Pancreas (tissue), 10 donors: ENCODE measurements at places on chromosomes 13 and 19. TPM values are rescaled to one million over a fixed set of nuclear protein-coding genes. Genes with fewer than 3 reads are reported as not detected.
A peak's percentile ranks its signal among the peaks of the same experiment; 100 is the strongest.

DNA sequence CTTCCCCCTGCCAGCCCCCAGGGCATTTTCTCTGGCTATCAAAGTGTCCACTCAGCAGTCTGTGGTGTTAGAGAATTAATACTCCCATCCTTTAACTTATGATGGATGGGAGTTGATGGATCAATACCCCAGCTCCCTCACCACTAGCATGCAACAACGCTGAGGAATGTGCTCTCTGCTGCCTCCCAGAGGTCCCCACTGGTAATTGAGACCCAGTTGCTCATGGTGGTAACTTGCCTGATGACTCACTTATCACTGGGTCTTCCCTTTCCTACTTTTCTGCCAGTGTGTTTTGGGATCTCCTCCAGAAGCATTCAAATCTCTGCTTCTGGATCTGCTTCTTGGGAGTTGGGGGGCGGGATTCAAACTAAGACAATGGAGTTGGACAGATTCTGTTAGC lies 20.3 kb upstream of the CACNA1A start:
- DNase-seq, result no peak
- no peaks in the 10 kb centered on the region for H3K36me3 ChIP-seq
- H3K27ac ChIP-seq, result no peak overlapping the region
- no peak overlapping the region for H3K4me3 ChIP-seq
- no peaks in the 10 kb centered on the region for H3K4me1 ChIP-seq

DNA sequence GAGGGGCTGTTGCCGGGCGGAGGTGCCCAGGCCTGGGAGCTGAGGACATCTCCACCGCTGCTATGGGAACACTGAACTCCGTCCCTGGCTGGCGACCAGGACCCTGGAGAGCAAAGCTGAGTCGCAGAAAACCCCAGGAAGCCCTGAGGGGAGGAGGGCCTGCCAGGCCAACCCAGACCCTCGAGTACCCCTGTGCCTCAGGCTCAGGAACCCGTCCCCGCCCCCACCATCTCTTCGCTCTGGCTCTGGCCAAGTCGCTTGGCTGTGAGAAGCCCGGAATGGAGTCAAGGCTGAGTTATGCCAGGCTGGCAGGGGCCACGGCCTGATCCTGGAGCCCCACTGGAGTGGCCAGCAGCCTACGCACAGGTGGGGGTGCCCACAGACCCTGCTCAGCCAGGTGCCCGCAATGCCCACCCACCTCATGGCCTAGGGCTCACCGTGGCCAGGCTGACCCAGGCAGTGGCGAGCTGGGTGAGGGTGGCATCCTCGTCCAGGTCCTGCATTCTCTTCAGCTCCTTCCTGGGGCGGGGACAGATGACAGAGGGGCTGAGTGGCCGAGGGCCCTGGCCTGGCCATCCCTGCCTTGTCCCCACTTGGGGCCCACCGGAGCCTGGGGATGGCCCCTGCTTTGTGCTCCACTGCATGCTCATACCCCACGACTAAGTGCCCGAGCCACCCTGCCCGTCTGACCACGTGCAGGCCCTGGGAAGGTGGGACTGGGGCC lies 8.5 kb upstream of the CERS1 start:
- H3K27me3 ChIP-seq, result no peaks in the 10 kb centered on the region
- H3K4me1 ChIP-seq, result no peaks in the 10 kb centered on the region
- no peak for DNase-seq
- peaks cover 11% of the 10 kb centered on the region for H3K36me3 ChIP-seq
- H3K4me3 ChIP-seq, result no peak overlapping the region
- no peak overlapping the region for H3K27ac ChIP-seq

DNA sequence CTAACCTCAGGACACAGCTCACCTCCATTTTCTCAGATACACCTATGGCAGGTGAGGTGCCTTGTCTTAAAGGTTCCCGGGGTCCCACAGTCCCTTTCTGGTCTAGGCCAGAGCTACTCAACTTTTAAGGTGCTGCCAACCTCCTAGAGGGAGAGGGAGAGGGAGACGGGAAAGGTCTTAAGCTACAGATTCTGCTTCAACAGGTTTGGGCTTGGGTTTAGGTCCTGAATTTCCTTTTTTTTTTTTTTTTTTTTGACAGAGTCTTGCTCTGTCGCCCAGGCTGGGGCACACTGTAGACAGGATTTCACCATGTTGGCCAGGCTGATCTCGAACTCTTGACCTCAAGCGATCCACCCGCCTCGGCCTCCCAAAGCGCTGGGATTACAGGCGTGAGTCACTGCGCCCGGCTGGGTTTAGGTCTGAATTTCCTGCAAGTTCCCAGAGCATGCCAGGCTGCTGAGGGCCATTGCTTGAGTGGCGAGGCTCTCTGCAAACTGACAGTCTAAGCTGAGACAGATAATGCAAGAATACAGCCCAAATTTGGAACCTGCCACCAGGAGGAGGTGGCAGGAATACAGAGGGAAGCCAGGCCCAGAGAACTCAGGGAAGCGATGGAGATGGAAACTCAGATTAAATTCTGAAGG lies 7.8 kb upstream of the SYCN start:
- peaks cover 3% of the 10 kb centered on the region for H3K4me1 ChIP-seq
- H3K27ac ChIP-seq, result no peak overlapping the region
- no peak for DNase-seq
- no peaks in the 10 kb centered on the region for H3K27me3 ChIP-seq
- no peaks in the 10 kb centered on the region for H3K36me3 ChIP-seq
- no peak overlapping the region for H3K4me3 ChIP-seq

- H3K4me3 ChIP-seq, result no peak overlapping the region
- DNase-seq, result no peak
- H3K36me3 ChIP-seq, result peaks cover 5% of the 10 kb centered on the region
- no peaks in the 10 kb centered on the region for H3K27me3 ChIP-seq
Measured at GRCh38 chr19:57210381-57210780, 19.1 kb downstream of the ZNF264 start.

DNA sequence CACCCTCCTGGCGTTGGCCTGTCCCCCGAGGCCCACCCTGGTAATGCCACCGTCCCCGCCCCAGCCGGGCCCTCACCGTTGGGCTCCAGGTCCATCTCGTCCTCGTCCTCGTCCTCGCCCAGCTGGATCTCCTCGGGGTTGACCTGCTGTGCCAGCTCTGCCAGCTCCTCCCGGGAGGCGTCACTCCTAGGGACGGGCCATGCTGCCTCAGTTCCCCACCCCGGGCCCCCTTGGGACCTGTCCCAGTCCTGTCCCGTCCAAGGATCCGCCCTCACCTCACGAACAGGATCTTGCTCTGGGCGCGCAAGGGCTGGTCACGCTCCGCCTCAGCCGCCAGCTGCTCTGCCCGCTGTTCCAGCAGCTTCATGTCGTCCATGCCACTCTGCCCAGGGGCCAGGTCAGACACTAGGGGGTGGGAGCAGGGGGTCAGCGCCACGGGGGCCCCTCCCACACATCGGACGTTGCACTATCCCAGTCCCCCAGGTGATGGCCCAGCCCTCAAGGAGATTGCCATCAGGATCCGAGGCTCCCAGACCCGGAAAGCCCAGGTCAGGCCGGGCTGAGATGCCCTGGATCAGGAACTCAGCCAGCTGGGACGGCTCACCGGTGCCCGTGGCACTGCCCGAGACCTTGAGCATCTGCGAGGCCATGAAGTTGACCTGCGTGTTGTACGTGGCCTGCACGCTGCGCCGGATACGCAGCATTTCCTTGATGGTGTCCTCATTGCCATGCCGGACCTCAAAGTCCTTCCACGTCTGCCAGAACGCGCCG lies 9.5 kb downstream of the XAB2 start:
- DNase-seq, result peak; percentile 89
- H3K27ac ChIP-seq, result peak overlapping the region; percentile 99
- H3K4me3 ChIP-seq, result no peak overlapping the region
- no peaks in the 10 kb centered on the region for H3K27me3 ChIP-seq

GRCh38 chr13:76292726-76293125 lies 593.5 kb downstream of the KCTD12 start:
- no peak for DNase-seq
- no peak overlapping the region for H3K27ac ChIP-seq
- no peaks in the 10 kb centered on the region for H3K4me1 ChIP-seq
- H3K4me3 ChIP-seq, result no peak overlapping the region

- no peak within 1 kb of the TSS for H3K27ac ChIP-seq
- no peaks in the 10 kb centered on the region for H3K36me3 ChIP-seq
- no peaks in the 10 kb centered on the region for H3K4me1 ChIP-seq
Measured at GRCh38 chr19:35328851-35329285, at the start of gene CD22. Gene CD22 (plus strand): TSS chr19:35329187. CDS start chr19:35332041, 2,854 bp downstream.

DNA sequence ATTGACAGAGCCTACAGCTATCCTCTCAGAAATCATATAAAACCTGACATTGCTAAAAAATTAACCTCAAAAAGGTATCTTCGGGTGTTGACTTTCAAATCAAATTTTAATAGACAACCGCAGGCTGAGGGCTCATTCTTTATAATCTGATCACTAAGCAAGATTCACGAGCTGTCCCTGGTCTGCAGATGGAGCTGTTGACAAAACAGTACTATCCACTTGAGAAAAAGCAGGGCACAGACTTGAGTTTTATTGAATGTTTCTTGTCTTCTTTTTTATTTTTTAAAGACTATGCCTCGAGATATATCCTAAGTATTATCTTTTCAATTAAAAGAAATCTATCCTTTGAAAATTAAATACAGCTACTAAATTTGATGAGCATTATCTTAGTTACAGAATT lies 540.5 kb downstream of the PCDH9 start:
- DNase-seq, result no peak
- H3K4me3 ChIP-seq, result no peak overlapping the region
- no peaks in the 10 kb centered on the region for H3K36me3 ChIP-seq
- no peak overlapping the region for H3K27ac ChIP-seq

- no peaks in the 10 kb centered on the region for H3K27me3 ChIP-seq
- H3K36me3 ChIP-seq, result no peaks in the 10 kb centered on the region
- no peak overlapping the region for H3K4me3 ChIP-seq
Measured at GRCh38 chr13:35716186-35716585, 239.7 kb upstream of the MAB21L1 start.

DNA sequence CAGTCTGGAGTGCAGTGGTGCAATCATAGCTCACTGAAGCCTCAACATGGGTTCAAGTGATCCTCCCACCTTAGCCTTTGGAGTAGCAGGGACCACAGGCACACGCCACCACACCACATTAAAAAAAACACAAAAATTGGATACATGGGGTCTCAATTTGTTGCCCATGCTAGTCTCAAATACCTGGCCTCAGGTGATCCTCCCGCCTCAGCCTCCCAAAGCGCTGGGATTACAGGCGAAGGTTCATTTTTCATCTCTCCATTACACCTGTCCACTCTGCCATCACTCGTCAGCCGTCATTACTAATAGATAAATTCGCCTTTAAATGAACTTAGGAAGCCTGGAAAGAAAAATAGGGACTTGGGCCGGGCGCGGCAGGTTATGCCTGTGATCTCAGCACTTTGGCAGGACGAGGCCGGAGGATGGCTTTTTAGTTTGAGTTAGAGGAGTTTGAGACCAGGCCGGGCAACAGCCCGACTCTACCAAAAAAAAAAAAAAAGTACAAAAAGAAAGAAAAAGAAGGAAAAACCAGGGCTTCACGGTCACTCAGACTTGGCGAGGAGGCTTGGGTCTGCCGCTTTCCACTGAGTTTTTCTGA lies 685 bp upstream of the SUPT5H start:
- H3K4me1 ChIP-seq, result peaks cover 7% of the 10 kb centered on the region
- peak overlapping the region; percentile 80 for H3K27ac ChIP-seq
- no peaks in the 10 kb centered on the region for H3K27me3 ChIP-seq
- no peak for DNase-seq
- H3K36me3 ChIP-seq, result no peaks in the 10 kb centered on the region

DNA sequence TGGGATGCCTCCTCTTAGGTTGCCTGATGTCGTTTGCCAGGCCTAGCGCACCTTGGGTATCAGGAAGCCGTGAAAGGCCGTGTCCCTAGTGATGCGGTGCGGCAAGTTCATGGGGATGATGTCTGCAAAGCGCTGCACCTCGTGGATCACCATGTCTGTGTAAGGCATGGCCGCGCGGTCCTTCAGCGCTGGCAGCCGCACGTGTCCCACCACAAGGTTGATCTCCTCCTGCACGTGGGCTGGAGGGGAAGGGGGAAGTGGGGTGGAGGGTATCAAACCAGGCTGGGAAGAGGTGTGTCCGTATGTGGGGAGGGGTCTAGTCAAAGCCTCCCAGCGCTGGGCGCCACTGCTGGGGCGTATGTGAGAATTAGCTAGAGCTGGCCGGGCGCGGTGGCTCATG lies 23.2 kb downstream of the EGLN2 start:
- peak; percentile 13 for DNase-seq
- peak overlapping the region; percentile 52 for H3K27ac ChIP-seq
- peaks cover 21% of the 10 kb centered on the region for H3K4me1 ChIP-seq
- H3K36me3 ChIP-seq, result no peaks in the 10 kb centered on the region
- no peak overlapping the region for H3K4me3 ChIP-seq

DNA sequence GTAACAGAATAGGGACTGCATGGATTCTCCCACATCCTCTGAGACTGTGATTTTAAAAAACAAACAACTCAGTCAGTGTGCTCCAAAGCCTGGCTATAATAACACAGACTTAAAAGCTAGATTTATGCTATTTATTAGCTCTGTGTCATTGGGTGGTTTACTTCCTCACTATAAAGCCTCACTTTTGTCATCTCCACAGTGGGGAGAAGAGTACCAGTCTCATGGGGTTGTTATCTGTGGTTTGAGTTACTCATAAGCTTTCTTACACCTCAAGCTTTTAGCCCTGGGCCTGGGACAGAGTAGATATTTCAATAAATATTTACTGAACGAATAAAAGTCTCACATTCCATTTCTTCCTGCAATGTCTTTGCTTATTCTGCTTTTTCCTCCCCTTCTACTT lies 5.3 kb downstream of the RNASEH2B start:
- DNase-seq, result no peak
- H3K27ac ChIP-seq, result no peak overlapping the region
- H3K4me1 ChIP-seq, result peaks cover 27% of the 10 kb centered on the region
- H3K4me3 ChIP-seq, result no peak overlapping the region

GRCh38 chr13:53198017-53198416 lies 169.4 kb downstream of the OLFM4 start:
- no peak for DNase-seq
- no peaks in the 10 kb centered on the region for H3K4me1 ChIP-seq
- peaks cover 35% of the 10 kb centered on the region for H3K27me3 ChIP-seq
- no peaks in the 10 kb centered on the region for H3K36me3 ChIP-seq

- H3K4me3 ChIP-seq, result no peak overlapping the region
- no peaks in the 10 kb centered on the region for H3K36me3 ChIP-seq
- H3K4me1 ChIP-seq, result no peaks in the 10 kb centered on the region
- no peaks in the 10 kb centered on the region for H3K27me3 ChIP-seq
- no peak overlapping the region for H3K27ac ChIP-seq
Measured at GRCh38 chr19:29635963-29636362, 29.3 kb upstream of the PLEKHF1 start.

DNA sequence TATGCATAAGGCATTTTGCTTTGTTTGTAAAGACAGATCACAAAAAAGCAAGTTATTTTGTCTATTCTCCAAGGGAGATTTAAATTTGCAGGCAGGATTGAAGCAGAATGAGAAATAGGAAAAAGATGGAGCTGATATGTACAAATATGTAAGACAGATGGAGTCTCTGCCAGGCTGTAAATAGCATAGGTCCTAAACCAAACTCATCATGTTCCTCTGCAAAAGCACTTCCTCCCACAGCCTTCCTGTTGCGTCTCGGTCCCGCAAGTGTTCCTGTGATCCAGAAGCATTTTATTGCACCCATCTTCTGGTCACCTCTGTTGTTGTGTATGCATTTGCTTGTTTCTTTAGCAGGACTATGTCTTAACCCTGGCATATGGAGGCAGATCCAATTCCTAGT lies 95.7 kb upstream of the CLDN10 start:
- no peaks in the 10 kb centered on the region for H3K4me1 ChIP-seq
- no peaks in the 10 kb centered on the region for H3K27me3 ChIP-seq
- H3K4me3 ChIP-seq, result no peak overlapping the region
- H3K27ac ChIP-seq, result no peak overlapping the region

Gene ZNF729
- not detected for total RNA-seq

Gene NTN5
- total RNA-seq, result 0.17 TPM

Gene IFNL4
- not detected for total RNA-seq
